ENCODE measurements at places on chromosomes 7 and 10.

DNA sequence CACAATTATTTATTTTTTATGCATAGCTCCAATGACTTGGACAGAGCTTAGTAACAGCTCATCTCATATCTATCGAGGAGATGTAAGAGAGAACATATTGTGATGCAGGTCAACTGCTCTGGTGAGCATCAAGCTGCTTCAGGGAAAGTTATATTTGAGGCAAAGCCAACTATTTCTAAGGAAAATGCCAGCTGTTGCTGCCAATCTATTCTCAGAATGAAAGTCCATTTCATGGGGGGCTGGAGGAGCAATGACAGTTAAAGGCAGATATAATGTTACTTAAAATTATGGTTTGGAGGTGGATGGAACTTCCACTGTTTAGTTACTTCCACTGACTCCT lies 424.8 kb downstream of the KIF20B start:
- DNase-seq, result no peak

- DNase-seq, result no peak
These were observed 16.2 kb upstream of the SCIN start for GRCh38 chr7:12554351-12554750.

DNA sequence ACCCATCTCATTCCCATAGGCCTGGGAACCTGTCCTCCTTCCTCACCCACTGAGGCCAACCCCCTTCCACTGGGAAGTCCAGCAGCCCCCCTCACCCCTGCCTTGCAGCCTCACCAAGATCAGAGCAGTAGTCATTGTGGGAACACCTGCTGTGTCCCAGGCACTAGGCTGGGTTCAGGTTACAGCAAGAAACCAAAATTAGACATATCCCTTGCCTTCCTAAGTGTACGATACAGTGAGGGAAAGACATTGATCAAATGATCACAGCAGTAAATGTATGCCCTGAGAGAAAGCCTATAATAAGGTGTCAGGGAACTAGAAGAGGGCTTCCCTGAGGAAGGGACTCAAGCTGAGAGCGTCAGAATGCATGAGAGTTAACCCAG lies 17.0 kb upstream of the C10orf105 start:
- DNase-seq, result no peak

DNA sequence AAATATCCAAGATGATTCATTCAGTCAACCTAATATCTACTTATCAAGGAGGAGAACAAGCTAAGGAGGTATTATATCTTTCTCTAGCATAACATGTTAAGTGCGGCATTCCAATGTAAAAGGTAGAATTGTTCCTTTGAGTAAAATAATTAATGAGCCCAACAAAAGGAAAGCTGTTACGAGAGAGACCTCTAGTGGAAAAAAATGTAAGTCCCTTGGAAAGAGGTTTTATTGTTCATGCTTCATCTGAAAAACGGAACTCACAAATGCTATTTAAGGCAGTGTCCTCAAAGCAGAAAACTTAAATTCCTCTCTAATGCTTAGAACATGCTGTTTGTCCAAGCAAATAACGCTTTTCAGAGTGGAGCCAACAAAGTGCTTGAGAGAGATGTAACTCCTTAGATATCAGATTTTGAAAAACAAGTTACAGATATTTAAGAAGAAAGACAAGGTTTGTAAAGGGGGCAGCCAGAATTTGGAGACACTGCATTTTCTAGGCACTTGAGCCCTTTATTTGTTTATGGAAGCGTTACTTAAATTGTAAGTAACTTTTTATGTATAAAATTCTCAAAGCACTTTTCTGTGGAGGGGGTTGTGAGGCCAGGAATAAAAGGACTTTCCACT lies 119.9 kb downstream of the TFEC start:
- DNase-seq, result no peak

- DNase-seq, result peak; percentile 83
These were observed 3.4 kb upstream of the CHST12 start for GRCh38 chr7:2399848-2400587.

DNA sequence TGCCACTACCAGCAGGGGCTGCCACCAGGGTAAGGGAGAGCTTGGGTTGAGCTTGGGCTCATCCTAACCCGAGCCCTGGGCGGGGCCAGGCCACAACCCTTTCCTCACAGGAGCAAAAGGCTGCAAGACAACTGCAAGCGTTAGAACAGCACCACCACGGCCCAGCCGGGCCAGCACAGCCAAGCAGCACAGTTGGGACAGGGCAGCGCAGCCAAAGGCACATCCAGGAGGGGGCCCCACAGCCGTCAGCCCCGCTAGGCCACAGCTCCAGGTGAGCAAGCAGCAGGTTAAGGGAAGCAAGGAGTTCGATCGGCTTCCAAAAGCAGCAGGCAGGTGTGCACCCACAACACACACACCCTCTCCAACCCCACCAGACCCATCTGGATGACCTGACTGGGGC lies 7.0 kb upstream of the NDST2 start:
- DNase-seq, result no peak

DNA sequence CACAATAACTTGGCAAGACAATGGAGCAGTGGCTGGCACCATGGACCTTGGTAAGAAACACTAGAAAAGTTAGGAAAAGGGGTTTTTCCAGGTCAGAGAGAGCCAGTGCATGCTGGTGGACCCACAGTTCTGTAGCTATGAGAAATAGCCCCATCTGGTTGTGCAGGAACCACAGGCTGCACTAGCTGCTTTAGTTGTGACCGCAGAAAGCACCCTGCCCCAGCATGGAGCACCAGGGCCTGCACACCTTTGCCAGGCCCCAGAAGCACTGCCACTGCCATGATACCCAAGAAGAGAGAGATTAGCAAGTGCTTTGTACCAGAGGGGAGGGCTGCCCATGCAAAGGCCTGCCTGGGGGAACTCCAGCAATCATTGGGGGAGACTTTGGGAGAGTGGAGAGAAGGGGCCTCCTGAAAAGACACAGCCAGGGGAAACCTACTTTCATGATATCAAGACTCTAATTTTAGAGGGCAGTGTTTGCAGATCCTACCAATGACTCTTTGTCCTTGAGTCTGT lies 256.1 kb upstream of the C7orf33 start:
- no peak for DNase-seq
